ENCODE measurements at places on chromosomes 11 and 22.

GRCh38 chr22:50278461-50278860 lies 8.3 kb upstream of the MAPK11 start:
- H3K27ac ChIP-seq, result no peak overlapping the region
- no peak overlapping the region for H3K4me3 ChIP-seq
- DNase-seq, result no peak
- no peaks in the 10 kb centered on the region for H3K27me3 ChIP-seq
- no peaks in the 10 kb centered on the region for H3K36me3 ChIP-seq
- no peaks in the 10 kb centered on the region for H3K4me1 ChIP-seq

DNA sequence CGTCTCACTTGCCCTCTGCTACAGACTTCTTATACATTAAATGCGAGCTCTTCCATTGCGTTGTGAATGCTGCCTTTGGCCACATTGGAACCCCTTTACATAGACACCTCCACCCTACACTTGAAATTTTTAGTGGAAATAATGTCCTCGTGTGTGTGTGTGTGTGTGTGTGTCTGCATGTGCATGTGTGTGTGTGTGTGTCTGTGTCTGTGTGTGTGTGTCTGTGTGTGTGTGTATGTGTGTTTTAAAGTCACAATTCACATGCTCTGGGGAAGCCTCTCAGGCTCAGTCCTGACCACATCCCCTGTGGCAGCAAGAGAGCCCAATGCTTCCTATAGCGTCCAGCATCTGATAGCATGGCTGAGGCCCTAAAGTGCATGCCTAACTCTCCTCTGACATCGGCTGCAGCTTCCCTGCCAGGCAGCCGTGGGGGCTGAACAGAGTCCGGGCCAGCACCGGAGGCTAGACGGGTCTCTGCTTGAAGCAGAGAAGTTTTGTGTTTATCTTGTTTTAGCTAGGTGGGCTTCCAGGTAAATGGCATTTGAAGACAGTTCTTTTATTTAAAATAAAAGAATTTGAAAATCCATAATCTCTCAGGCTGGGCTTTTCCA lies 64.5 kb upstream of the EMID1 start:
- H3K36me3 ChIP-seq, result no peaks in the 10 kb centered on the region
- no peaks in the 10 kb centered on the region for H3K27me3 ChIP-seq
- H3K4me1 ChIP-seq, result no peaks in the 10 kb centered on the region
- no peak overlapping the region for H3K27ac ChIP-seq
- no peak for DNase-seq

- peaks cover 9% of the 10 kb centered on the region for H3K27me3 ChIP-seq
- no peak overlapping the region for H3K4me3 ChIP-seq
- no peaks in the 10 kb centered on the region for H3K36me3 ChIP-seq
- no peak overlapping the region for H3K27ac ChIP-seq
Observed at GRCh38 chr11:134313821-134314607, 17.8 kb upstream of the GLB1L2 start.

- no peaks in the 10 kb centered on the region for H3K4me1 ChIP-seq
- H3K27ac ChIP-seq, result no peak overlapping the region
- H3K27me3 ChIP-seq, result no peaks in the 10 kb centered on the region
- H3K4me3 ChIP-seq, result no peak overlapping the region
Observed at GRCh38 chr11:19597206-19597605, 115.4 kb upstream of the NAV2 start.

DNA sequence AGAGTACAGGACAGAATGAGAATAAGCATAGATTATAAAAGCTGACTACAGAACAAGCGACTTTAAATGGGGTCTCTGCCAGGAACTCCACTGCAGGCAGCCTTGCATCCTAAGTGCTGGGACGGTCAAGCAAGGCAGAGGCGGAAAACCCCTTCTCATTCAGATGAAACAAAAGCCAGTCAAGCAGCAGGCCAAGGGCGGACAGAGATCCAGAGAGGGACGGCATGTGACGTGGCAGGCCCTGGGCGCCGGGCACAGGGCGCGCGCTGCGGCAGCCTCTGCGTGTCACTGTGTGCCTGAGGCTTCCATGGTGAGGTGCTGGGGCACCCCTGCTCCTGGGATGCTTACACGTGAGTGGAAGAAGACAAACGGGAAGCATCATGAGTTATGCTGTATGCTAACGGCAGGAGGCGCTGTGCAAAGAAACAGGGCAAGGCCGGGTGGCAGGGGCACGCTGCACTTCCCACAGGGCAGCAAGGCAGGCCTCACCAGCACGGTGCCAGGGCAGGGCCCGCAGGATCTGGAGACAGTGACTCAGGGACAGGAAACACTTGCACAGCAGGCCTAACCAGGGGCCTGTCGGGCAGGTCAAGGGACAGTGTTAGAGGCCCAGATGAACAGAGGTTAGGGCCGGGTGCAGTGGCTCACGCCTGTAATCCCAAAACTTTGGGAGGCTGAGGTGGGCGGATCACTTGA lies 6.2 kb downstream of the TOLLIP start:
- DNase-seq, result no peak
- no peaks in the 10 kb centered on the region for H3K36me3 ChIP-seq
- H3K4me1 ChIP-seq, result peaks cover 22% of the 10 kb centered on the region
